OCI-LY7 (cell line): ENCODE measurements at places on chromosomes 6 and 20.

DNA sequence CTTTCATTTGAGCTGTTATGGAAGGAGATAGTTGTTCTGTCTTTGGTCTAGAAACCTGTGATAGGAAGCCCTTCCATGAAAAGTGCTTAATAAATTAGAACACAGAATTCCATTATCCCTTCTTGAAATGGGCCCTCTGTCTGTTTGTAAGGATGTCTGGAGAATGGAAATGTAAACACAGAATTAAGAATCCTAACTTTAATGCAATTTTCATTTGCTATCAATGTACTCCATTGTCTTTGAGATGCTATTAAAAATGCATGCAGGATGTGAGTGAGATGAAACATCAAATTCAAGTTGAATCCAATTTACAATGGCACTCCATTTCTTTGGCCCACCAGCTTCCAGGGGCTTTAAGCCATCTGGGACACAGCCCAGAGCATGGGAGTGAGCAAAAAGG lies 13.9 kb upstream of the AARS2 start:
- DNase-seq = no peak

- DNase-seq = no peak
These were observed 52.3 kb upstream of the IL20RA start for GRCh38 chr6:137097057-137097456.

DNA sequence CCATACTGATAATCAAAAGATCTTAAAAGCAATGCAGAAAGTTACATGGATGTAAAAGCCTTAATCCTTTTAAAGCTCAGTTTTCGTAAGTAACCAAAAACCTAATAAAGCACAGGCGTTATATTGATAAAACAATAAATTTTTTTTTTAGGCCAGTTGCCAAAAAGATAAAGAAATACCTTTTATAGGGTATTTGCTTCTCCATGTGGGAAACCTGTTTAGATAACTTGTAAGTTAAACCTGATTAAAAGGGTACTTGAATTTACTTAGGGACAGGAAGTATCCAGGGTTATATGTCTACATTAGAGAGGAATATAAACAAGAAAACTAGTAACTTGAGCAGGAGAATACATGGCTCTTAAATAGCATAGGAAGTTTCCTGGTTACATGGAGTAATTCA lies 21.1 kb downstream of the FBXO9 start:
- DNase-seq = no peak

- no peak for DNase-seq
These were observed 12.7 kb downstream of the MANEA start for GRCh38 chr6:95589826-95590570.
